Stimulated activated CD8-positive, alpha-beta memory T cell treated with anti-CD3 and anti-CD28 coated beads, Interleukin-7, amount 100 ng/mL, for 1 hour (primary cell): ENCODE measurements at places on chromosomes 3 and 15.

DNA sequence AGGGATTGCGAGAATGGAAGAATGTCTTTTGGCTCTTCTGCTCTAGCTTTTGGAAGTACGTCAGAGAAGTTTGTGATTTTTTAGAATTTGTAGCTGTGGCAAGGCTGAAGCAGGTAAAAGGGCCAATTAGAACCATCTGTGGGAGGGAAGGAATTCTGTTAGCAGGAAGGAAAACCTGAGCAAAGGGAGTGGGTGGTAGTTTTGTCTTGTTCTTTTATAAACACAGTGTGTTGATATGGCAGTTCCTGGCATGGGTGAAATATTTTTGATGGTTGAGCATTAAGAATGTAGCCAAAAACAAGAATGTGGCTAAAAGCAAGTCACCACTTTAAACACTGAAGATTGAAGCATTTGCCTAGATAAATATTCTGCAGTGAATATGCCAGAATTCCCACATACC, 23.8 kb downstream of the DAG1 start:
- no peak for DNase-seq

- DNase-seq: no peak
Measured at GRCh38 chr3:186705882-186706780, 11.0 kb upstream of the KNG1 start.

DNA sequence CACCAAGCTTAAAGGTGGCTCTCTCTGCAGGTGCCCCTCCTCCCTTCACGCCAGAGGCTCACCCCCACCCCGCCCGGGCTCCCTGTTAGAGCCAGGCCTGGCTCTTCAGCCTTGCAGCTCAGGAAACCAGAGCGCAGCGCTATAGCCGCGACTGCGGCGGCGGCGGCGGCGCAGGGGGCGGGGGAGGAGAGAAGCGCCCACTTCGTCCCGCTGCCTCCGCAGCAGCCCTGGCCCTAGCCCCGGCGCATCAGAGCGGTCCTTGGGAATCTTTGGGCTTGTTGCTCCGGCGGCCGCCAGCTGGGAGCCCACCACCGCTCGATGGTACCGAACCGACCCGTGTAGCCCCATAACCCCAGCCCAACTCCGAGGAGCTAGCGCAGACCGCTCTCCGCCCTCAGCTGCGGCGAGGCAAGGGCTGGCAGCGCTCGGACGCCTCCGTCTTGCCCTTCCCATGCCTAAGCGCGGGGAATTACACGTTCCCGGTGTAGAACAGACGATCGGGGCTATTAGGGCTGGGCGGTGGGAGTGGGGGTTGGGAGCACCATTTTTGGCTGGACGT, 1.2 kb downstream of the RASGRF1 start:
- DNase-seq: no peak

GRCh38 chr3:24450160-24450907, 44.3 kb downstream of the THRB start:
- DNase-seq: no peak

- no peak for DNase-seq
Measured at GRCh38 chr3:187012609-187013051, 82.3 kb downstream of the ST6GAL1 start.

GRCh38 chr3:106167728-106168127, 298.9 kb upstream of the CBLB start:
- DNase-seq: no peak

GRCh38 chr3:48414376-48415250, 15.3 kb downstream of the PLXNB1 start:
- DNase-seq: no peak

DNA sequence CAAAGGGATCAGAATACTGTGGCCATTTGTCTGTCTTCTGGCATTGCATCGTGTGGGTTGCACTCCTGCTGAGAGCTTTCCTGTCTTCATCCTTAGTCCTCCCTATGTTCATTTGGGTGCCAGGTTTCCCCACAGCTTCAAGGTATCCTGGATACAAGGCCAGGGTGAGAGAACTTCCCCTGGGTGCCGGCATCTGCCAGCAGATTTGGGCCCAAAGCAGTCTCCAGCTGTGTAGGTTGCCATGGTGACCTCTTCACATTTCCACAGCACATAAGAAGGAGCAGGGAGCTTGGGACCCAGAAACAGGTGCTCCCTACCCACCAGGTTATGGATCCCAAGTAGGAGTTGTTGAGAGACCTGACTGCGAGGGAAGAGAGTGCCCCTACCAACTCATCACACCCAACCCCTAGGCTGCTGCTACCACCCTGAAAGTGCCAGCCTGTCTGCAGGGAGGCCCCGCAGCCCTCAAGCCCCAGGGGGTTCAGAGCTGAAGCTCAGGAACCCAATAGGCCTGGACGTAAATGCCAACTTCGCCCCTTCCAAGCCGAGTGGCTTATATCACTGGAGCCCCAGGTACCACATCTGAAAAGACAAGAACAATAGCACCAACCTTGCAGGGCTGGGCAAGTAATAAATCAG, 19.9 kb downstream of the TTC21A start:
- no peak for DNase-seq

DNA sequence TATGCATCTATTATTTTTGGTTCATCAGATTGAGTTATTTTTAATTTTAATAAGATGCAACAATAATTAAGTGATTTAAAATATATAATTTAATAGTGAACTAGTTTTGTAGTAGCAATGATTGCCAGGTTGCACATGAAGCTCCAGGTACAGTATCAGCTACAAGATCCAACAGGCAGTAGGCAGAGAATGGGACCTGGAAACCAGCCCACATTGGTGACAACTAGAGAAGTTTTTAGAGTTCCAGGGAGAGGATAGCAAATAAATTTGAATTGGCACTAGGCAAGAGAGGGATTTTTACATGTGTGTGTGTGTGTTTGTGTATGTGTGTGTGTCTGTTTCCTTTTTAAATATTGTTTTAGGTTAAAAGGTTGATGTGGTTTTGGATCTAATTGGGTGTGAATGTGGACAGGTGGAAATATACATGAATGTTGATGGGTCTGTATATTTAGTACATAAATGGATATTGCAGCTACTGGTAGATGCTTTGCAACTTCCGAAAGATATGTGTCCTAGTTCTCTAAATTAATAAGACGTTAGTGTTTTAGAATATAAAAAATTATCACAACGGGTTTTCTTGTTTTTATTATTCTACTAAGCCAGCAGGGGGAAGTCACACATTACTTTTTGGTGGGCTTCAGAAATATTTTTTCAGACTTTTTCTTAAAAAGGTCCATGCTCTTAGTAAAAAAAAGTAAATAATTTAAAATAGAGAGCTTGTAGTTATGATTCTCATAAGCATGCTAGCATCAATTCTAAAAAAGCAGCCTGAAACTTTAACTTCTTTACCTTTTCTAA, 110.1 kb upstream of the GBE1 start:
- DNase-seq: no peak

- no peak for DNase-seq
Measured at GRCh38 chr15:94029495-94029894, 201.9 kb upstream of the MCTP2 start.
